ENCODE measurements at places on chromosomes 3 and 15. TPM values are rescaled to one million over a fixed set of nuclear protein-coding genes. Genes with fewer than 3 reads are reported as not detected.

DNA sequence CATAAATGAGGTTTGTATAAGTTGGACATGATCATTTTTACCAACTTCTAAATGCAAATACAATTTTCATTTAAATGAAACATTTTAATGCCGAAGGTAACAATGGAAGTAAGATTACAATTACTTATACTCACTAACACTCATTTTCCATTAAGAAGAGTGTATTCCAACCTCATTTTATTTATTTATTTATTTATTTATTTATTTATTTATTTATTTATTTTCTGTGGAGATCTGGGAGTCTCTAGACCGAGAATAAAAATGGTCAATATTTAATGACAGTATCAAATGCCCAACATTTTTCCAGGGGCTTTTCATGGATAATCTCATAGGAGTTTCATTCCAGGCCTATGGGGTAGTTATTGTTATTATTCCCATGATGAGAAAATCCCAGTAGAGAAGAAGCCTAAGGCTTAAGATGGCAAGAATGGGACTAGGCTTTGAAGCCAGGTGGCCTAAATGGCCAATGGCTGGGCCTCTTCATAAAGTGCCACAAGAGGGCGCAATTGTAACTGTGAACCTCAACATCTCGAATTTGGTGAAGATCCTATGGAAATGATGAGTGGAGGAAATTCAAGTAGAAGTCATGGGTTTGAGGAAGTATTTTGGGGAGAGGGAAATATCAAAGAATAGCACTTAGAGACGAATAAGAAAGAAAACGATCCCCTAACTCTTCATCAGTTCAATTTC is 21.3 kb downstream of the VGLL3 start:
- no peak for DNase-seq

- DNase-seq, result no peak
These were observed 833 bp downstream of the MAN2A2 start for GRCh38 chr15:90903733-90904536.

ABHD6 gene
- 2.9 TPM for polyA plus RNA-seq

DNA sequence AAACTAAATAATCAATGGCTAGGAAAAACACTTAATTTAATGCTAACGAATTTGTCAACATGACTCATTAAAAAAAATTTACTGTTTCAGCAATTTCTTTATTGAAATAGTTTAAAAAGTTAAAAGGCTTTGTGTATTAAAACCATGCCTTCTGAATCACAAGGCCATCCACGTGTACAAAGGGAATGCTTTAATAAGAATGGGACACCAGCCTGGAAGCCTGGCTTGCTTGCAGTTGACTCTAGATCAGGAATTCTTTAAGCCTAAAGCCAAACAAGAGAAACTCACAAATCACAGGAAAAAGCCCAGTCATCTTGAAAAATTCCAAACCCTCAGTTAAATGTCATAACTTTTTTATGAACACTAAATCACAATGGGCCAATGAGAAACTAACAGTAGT is 137.6 kb downstream of the PEAK1 start:
- DNase-seq, result peak; percentile 20

AHSG gene
- not detected for polyA plus RNA-seq

- DNase-seq, result no peak
These were observed 39.6 kb upstream of the TIMP4 start for GRCh38 chr3:12198301-12198700.

DNA sequence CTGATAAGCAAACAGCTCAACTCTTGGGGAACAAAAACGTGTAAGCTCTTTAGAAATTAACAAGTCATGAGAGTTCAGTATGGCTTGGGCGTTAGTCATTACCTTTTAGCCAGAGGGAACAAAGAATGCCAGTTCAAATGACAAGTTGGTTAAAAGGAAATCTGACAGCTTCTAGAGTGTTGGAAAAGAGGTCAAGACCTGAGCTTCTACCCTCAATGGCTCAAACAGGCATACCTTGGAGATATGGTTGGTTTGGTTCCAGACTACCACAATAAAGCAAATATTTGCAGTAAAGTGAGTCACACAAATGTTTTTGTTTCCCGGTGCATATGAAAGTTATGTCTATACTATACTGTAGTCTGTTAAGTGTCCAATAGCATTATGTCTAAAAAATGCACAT is 136.1 kb downstream of the CACNA1D start:
- DNase-seq, result no peak

Data from heart left ventricle (tissue), 16 donors.